Midbrain (tissue), 1 donor: ENCODE measurements at places on chromosomes 16 and 17.
A peak's percentile ranks its signal among the peaks of the same experiment; 100 is the strongest.

GRCh38 chr17:29458066-29458465 is 67.9 kb downstream of the TAOK1 start:
- no peak for DNase-seq

DNA sequence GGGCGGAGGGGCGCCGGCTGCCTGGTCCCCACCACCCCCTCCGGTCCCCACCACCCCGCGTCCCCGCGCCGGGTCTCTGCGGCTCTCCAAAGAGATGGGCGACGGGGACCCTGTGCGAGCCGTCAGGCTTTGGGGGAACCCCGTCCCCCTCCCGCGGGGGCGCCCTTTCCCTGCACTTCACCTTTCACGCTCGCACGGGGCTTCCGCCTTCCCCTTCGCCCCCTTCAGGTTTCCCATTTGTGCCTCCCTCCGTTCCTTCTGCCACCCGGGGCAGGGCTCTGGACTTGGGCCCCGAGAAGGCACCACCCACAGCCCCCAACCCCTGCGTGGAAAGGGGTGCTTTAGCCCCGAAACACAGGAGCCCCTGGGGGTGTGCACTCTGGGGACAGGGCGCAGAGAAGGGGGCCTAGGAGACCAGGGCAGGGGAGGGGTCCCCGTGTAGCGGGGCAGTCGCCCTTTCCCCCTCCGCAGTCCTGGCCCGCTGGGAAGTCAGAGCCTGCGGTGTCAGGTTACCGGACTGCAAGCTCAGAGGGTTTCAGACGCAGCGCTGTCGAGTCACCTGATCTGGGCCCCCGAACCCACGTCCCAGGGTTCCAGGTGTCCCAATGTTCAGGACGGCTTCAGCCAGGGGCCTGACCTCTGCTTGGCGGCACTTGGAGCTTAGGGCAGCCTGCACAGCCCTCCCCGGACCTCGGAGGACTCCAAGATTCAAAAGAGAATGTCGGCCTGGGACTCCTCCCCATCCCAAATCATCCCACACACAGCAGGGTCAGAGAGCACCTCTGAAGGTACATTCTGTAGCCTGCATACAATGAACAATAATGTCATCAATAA is 6.7 kb upstream of the CCDC92B start:
- no peak for DNase-seq

DNA sequence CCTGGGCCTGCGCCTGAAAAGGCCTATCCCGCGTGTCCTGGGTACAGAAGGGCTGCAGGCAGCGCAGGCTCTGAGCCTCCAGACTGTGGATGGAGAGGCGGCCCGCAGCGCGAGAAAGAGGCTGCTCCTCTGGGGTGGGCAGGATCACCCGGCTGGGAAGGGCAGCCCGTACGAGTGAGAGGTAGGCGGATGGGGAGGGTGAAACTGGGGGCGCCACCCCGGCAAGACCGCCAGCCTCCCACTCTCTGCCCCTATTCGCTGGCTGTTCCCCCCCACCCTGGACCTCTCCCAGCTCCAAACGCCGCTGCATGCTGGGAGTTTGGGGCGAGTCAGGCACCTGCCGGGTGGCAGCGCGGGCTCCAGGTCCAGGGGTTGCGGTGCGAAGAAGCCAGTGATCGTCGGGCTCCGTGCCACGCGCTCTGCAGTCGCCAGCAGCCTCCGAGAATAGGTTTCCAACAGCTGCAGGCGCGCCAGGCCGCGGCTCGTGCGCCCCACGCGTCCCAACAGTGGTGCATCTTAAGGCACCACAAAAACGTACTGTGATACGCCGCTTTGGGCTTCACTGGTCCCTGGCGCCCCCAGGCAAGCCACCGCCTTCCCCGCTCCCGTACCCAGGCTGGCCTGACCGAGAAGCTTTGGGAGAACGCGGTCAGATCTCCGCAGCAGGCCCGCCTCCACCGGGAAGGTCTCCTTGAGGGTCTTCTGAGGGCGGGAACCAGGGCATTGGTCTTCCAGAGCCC is 1.1 kb downstream of the NOXO1 start:
- no peak for DNase-seq

DNA sequence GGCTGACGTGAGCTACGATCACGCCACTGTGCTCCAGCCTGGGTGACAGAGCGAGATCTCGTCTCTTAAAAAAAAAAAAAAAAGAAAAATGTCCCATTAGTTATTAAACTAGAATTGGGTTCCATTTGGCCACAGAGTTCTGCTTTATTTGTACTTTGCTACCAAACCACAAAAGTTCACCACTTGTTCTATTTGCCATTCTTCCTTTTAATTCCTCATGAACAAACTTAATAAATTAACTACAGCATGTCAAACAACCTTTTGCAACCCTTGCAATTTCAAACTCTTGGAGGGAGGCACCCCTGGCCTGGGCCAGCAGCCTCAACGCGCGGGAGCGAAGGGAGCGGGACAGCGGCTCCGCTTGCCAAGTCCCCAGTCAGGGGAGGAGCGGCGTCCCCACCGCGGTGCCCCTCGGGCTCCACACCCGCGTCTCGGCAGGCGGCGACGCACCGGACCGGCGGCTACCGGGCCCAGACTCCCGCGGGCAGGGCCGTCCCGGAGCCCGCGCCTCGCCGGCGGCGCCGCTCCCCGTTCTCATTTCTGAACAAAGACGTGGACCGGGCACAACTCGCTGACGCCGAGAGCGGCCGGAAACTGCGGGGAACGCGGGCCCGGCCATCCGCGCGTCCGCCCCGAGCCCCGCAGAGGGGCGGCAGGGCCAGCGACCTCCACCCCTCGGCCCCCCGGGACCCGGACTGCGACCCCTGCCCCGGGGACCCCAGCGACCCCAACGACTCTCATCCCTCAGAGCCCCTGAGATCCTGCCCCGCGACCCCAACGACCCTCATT is 775 bp downstream of the CYTH1 start:
- DNase-seq, result peak; percentile 58

DNA sequence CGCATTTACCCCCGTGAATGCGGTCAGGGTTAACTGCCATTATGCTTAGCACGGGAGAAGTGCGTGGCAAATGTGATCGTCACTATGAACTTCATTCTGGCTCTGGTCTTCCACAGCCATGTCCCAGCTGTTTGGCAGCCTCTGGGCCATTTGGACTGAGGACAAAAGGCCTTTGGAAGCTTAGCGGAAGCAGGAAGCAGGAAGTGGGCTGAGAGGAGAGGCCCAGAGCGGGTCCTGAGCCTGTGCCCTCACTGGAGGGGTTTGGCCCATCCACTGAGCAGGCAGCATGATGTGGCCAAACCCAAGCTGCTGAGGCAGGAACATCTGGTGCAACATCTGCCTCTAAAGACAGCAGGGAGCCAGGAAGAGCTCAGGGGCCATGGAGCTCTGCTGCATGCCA is 345.9 kb downstream of the C16orf95 start:
- no peak for DNase-seq

DNA sequence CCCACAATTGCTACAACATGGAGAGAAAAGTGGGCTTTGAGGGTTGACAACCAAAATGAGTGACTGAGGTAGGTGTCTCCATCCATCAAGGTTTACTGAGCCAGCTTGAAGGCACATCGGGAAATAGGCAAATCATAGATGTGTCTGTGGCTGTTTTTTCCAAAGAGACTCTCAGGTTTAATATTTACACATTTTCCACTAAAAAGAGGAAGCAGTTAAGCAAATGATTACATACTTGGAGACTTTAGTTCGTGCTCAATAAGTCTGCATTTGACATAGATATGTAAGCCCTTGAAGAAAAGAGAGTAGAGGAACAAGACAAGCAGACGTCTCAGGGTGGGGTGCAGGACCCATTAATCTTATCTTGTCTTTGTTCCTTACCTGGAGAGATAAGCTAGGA is 148.9 kb upstream of the COX10 start:
- DNase-seq, result no peak

DNA sequence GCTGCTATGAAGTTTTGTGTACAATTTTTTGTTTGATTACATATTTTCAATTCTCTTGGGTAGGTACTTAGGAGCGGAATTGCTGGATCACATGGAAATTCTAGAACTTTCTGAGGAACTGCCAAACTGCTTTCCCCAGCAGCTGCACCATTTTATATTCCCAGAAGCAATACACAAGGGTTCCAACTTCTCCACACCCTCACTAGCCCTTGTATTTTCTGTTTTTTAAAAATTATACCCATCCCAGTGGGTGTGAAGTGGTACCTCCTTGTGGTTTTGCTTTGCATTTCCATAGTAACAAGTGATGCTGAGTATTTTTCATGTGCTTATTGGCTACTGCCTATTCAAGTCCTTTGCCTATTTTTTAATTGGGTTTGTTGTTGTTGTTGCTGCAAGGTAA is 20.9 kb downstream of the NACA2 start:
- DNase-seq, result no peak

GRCh38 chr17:40284085-40284713 is 3.5 kb upstream of the CDC6 start:
- no peak for DNase-seq

DNA sequence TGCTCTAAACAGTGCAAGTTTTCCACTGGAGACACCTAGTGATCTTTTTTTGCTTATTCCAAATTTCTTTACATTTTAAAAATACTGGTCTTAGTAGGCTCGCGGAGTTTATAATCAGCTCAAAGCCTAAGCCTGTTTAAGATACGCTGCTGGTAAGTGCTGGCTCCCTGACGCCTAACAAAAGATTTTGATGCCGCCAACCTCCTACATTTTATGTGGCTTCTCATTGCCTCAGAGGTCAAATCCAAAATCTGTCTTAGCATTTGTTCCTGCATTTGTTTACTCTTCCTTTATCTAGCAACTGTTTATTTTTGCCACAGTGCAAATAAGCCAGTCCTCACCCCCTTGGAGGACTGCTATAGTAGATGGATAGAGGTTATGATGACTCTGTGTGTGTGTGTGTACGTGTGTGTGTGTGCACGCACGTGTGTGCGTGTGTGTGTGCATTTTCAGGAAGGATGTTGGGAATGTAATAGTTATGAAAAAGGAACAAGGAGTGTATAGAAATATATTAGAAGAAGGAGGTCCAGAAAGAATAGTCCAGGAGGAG is 24.8 kb downstream of the HS3ST3B1 start:
- no peak for DNase-seq

GRCh38 chr16:20675488-20676267 is 21.8 kb downstream of the ACSM1 start:
- DNase-seq, result no peak

DNA sequence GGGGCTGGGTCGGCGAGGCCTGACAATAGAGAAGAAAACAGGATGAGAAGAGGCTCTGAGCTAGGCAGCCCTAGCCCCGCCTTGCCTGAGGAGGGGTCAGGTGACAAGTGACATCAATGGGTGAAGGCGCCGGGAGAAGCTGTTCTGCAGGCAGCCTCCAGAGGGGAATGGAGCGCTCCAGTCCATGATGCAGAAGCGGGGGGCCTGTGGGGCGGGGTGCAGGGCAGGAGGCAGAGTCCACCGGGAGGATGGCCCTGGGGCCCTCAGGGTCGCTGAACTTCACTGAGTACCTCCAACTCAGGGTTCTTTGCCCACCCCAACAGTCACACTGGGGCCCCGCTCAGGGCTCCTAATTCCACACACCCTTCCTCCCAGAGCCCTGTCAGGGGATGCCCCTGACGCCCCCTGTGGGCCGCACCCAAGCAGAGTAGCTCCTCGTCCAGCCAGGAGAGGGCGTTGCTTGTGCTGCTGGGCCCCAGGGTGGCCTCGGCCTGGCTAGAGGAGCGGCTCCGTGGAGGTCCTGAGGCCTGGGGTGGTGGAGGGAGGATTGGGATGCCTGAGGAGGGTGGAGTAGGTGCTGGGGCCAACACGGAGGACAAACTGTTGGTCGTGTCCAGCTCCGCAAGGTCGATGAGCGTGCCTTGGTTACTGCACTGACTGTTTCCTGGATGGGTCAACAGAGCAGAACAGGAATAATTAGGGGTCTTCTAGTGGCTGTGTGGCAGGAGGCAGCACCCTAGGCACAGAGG is 20.8 kb downstream of the GGA3 start:
- DNase-seq, result no peak

GRCh38 chr17:42049834-42050392 is 488 bp downstream of the C17orf113 start:
- DNase-seq, result peak; percentile 1

- DNase-seq, result no peak
Measured at GRCh38 chr16:10961231-10961630, 16.9 kb downstream of the CLEC16A start.

DNA sequence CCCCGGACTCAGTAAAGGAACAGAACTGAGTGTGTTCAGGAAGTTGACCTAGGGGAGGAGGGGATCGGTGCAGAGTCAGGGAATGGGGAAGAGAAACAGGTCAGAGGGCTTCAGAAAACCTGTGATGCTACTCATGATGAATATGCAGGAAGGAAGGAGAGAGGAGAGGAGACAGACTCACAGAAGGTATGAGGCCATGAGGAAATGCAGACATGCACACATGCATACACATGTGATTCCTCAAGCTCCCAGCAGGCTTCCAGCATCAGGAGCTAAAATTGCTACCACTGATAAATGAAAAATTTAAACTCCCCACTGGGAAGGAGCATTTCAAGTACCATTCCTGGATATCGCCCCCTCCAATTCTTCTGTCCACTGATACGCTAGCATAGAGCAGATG is 262.6 kb downstream of the SLC39A11 start:
- no peak for DNase-seq
